Omental fat pad (tissue), 4 donors: ENCODE measurements at places on chromosomes 3 and 15.
A peak's percentile ranks its signal among the peaks of the same experiment; 100 is the strongest.

GRCh38 chr15:37758412-37758811 is 176.0 kb upstream of the TMCO5A start:
- no peak for DNase-seq

- no peak for DNase-seq
Observed at GRCh38 chr3:184526088-184526433, 35.5 kb upstream of the EPHB3 start.

GRCh38 chr3:169992781-169993180 is 26.2 kb downstream of the SEC62 start:
- no peak for DNase-seq

GRCh38 chr15:56160966-56161365 is 82.7 kb downstream of the RFX7 start:
- DNase-seq, result no peak

DNA sequence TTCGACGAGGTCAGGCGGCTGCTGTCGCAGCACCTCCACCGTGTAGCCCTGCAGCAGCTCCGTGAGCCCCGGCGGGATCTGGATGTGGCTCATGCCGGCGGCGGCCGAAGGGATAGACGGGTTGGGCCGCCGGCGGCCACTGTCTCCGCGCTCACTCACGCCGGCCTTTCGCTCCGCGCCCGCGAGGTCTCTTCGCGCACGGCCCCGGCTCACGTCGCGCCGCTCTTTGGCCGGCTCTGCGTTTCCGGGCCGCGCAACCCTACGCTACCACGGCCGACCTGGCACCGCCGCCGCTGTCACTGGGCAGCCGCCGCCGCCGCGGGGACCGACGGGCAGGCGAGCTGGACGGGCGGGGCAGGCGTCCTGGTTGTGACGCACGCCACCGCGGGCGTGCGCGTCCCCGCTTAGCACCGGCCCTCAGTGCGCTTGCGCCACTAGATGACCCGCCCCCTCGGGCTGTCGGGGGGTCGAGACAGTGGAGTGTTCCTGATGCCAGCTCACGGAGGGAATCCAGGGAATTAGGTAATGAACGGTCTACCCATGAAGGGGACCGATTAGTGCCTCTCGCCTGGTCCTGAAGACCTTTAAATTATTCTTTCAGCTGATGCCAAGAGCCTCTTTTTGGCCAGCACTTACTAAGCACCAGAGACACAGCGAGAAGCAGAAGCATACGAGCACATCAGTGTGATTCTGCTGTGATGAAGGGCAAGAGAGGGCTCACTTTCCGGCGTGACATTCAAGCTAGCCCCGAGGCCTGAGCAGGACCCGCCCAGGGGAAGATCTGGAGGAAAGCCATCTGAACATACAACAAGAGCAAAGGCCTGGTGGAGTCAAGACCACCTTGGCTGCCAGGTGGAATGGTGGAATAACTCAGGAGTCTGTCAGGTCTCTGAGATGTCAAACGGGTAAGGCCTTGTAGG is at the start of gene PRKAR2A:
PRKAR2A (minus strand) TSS at position 371 of the 920 bp plus-strand sequence; CDS start at position 93, 278 bp downstream.
- peak; percentile 56 for DNase-seq

DNA sequence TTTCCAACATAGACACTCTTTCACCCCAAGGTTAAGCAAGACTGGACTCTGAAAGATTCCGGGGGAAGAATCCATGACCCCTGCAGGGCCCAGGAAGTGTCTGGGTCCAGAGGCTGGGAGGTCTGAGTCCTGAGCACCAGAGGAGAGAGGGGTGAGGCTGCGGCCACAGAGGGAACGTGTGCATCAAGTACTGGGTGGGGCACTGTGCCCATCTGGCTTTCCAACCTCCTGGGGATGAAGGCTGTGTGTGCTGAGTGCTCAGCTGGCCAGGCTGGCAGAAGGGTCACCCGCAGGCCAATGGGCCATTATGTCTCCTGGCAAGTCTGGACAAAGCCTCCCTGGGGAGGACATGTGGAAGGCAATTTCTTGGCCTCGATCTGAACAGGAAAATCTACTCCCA is 3.3 kb downstream of the CHRNA3 start:
- DNase-seq, result no peak

- no peak for DNase-seq
Observed at GRCh38 chr15:57500979-57501576, 90.6 kb upstream of the MYZAP start.

GRCh38 chr15:55846116-55846707 is 103.3 kb upstream of the PRTG start:
- DNase-seq, result no peak

DNA sequence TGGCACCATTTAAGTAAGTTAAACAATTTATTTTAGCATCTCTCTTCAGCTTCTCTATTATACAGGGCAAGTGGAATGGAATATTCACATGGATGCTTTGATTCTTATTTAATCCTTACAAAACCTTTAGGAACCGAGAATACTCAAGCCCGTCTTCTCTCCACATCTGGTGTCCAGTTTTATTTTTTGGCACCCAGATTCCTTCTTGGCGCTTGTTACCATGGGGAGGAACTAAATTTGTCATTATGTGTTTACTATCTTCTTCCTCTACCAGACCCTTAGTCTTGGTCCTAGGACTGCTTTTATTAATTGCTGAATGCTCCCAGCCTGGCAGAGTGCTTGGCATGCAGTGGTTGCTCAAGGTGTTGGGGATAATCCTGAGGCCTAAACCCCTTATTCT is 138.8 kb downstream of the CACNA2D3 start:
- no peak for DNase-seq

GRCh38 chr3:117485841-117486240 is 776.3 kb downstream of the TUSC7 start:
- no peak for DNase-seq

DNA sequence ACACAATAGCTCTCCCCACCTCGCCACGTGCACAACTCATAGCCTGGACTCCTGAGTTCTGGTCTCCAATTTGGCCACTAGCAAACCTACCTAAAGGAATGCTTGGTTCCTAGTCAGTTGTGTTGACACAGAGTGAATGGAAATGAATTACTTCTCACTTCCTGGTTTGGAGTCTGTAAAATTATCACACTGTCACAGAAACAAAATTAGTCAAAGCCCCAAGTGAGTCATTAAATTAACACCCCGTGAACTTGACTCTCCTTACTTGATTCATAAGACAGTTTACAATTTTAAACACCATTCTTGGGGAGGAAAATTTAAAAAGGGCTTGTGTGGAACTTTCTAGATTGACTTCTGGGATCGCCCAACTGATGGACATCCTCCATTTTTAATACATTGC is 276.2 kb upstream of the CTNNB1 start:
- DNase-seq, result no peak

GRCh38 chr3:125357032-125357658 is 18.0 kb downstream of the ZNF148 start:
- no peak for DNase-seq

DNA sequence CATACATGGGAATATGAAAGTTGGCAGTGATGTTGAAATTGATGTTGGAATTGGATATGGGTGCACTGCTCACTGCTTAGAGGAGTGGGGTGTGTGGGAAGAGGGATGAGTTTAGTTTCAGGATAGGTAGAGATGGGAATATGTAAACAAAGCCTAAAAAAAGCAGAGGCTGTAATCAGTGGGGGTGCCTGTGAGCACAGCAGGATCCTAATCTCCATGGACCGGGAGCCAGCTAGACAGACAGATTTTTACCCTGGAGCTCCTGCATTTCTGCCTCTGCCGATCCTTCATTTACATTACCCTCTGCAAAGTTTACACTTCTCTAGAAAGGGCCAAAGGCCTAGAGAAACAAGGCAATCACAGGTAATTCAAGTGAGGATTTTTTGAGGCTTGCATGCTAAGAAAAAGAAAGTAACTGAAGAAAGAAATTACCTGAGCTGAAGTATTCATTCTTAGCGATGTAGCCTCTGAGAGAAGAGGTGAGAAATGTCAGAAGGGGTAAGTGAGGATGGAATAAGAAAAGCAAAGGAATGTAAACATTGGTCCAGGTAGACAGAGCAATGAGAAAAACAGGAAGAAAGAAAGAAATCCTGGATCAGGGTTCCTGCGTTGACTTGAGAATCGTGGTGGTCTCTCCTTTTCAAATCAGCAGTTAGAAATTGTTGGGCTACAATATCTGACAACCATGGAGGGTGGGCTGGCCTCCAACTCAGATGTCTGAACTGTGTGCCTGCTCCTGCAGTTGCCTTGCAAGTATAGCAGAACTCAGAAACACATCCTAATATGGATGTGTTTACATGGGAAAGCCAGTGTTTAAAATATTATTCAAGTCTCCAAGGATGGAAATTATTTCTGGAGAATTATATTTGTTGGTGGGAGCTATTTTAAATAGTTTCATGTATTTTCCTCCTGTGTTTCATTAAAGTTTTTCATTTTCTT is 79.8 kb downstream of the CRTC3 start:
- DNase-seq, result no peak

DNA sequence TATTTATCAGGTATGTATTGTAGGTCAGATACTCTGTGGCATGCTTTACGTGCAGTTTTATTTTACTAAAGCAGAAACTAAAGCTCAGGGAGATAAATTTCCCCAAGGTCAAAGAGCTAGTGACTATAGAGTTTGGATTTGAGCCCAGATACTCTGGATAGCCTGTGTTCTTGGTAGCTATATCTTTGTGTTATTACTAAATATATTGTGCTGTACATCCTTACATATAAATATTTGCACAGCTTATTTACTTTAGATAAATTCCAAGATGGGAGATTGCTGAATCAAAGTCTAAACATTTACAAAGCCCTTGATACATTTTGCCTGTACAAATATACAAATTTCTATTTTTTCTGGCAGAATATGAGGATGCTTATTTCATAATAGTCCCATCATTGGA is 660.9 kb upstream of the NAALADL2 start:
- DNase-seq, result no peak

GRCh38 chr3:116018646-116019045 is 395.3 kb downstream of the GAP43 start:
- no peak for DNase-seq

GRCh38 chr15:37149146-37149545 is 48.8 kb upstream of the MEIS2 start:
- DNase-seq, result no peak

DNA sequence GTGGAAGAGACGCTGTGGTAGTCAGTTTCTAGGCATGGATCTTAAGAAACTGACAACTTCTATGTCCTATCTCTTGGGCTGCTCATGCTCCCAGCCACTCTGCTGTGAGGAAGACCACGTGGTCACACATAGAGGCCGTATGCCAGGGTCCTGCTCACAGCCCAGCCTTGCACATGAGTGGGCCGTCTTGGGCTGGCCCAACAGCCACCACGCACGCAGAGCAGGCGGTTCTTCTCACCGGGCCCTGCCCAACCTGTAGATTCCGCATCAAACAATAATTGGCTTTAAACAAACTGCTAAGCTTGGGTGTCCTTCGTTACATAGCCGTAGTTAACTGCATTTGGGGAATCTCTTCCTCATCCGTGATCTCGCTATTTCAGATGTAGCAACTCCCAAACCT is 26.0 kb downstream of the SLC41A3 start:
- DNase-seq, result no peak

- peak; percentile 69 for DNase-seq
Observed at GRCh38 chr3:196537319-196537984, 22.3 kb upstream of the SMCO1 start.

DNA sequence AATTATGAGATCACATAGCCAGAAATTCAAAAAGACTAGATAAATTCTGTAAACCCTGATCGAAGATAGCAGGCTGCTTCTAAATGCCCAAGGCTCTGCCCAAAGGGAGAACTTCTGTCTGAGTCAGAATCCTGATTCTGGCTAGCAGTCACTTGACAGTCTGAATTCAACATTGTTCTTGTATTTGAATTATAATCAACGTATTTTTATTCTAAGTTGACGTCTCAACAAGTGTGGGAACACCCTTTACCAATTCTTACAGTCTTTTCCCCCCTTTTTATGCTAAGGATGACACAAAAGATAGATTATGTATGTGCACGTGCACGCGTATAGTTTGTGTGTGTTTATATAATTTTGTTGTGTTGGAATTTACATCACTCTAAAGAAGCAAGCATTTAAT is 552.8 kb downstream of the NAALADL2 start:
- DNase-seq, result no peak

- DNase-seq, result no peak
Observed at GRCh38 chr3:37139567-37140052, 34.8 kb downstream of the LRRFIP2 start.

- no peak for DNase-seq
Observed at GRCh38 chr3:184633237-184633579, 71.6 kb downstream of the EPHB3 start.

- no peak for DNase-seq
Observed at GRCh38 chr3:169384573-169384972, 278.9 kb downstream of the MECOM start.

GRCh38 chr3:196691386-196691785 is 20.7 kb downstream of the CEP19 start:
- no peak for DNase-seq

DNA sequence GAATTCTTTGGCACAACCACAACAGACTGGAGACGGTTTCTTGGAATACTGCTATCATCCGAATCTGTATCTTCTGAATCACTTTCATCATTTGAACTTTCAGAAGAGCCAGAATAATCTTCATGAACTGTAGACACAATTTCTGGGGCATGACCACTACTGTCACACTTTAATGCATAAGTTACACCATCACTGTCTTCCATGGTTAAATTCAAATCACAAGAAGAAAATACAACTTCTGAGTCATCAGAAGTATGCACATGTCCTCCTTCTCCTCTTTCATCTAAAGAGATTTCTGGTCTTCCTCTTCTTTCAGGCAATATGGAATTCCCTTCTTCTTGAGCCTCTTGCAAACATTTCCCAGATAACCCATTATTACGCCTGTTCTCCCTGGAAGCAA is 42.5 kb downstream of the SETD2 start:
- no peak for DNase-seq

- DNase-seq, result no peak
Observed at GRCh38 chr15:59170295-59171066, 36.2 kb upstream of the LDHAL6B start.

GRCh38 chr15:78244893-78245292 is 10.5 kb upstream of the ACSBG1 start:
- no peak for DNase-seq

DNA sequence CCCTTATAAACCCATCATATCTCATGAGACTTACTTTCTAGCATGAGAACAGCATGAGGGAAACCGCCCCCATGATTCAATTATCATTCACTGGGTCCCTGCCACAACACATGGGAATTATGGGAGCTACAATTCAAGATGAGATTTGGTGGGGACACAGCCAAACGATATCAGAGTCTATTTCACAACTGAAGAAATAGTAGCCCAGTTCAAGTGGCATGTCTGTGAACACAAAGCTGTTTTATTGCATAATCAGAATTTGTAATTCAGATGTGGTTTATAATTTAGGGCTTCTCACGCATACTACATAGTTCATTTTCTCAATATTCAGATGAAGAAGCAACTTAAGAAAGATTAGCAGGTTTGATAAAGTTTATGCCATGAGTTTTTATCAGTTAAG is 1188.0 kb upstream of the ALCAM start:
- no peak for DNase-seq
